IPS-NIHi11 (cell line): ENCODE measurements at places on chromosomes 7 and 10.

GRCh38 chr7:111832174-111832573 lies 269.9 kb upstream of the IMMP2L start:
- DNase-seq = no peak

DNA sequence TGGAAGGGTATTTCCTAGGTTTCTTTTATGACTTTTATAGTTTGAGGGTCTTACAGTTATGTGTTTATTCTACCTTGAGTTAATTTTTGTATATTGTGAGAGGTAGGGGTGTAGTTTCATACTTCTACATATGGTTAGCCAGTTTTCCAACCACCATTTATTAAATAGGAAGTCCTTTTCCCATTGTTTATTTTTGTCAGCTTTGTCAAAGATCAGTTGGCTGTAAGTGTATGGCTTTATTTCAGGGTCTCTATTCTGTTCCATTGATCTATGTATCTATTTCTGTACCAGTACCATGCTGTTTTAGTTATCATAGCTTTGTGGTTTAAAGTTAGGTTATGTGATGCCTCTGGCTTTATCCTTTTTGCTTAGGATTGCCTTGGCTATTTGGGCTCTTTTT lies 71.9 kb upstream of the CC2D2B start:
- DNase-seq = no peak

DNA sequence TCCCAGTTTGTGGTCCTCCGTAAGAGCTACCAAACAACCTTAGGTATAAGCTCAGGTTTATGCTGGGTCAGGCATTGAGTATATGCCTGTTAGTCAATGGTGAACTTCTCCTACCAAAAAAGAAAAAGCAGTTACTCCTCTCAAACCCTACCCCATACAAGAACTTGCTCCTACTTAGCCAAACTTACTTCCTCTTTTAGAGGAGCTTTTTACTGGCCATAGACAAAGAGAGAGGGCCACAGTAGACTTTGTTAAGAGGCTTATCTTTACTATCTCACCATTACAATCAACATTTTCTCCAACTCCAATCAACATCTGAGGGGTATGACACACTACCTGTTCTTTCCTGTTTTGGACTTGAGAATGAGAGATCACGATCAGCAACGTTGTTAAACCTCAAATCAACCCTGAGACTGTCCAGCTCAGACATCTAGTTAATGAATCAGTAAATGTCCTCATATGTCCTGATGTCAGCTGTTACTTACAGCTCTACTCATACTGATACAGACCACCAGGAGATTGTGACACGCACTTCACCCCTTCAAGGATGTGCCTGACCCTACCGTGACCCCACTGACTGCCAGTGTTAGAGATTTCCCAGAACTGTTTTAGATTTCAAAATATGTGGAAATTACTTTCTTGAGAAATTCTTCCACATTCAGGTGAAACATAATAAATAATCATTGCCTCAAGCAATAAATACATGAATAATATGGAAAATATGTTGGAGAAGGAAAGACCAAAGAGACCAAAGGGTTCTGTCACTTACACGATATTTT lies 18.4 kb upstream of the CCDC71L start:
- no peak for DNase-seq

GRCh38 chr7:74462707-74463100 lies 9.0 kb downstream of the GTF2IRD1 start:
- no peak for DNase-seq

GRCh38 chr10:44756216-44756615 lies 154.9 kb upstream of the TMEM72 start:
- no peak for DNase-seq

DNA sequence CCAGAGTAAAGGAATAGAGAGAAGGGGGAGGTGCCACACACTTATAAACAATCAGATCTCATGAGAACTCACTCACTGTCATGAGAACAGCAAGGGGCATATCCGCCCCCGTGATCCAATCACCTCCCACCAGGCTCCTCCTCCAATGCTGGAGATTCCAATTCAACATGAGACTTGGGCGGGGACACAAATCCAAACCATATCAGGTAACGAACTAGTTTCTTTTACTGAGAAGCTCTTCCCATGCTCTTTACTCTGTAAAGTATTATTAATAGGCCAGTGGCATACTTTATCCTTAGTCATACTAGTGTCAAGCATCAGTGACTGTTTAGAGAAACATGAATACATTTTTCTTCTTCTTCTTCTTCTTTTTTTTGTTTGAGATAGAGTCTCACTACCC lies 39.4 kb upstream of the ZNF488 start:
- DNase-seq = no peak

- DNase-seq = no peak
Measured at GRCh38 chr10:3741688-3742461, 43.1 kb downstream of the KLF6 start.

DNA sequence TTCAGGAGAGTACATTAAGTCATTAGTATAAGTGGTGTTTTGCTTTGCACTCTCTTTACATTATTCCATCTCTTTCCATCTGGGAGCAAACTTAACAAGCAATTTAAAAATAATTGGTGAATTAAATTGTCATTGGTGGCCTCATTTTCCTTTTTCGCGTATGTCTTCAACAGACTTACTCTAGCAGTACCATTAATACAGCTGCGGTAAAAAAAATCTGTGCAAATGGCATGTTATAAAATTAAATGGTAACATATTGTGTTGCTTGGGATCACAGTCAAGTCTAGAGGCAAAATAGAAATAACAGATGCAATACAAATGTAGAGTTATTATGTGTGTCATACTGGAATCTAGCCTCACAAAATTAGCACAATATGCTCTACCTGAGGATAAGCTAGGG lies 322.4 kb downstream of the PCDH15 start:
- no peak for DNase-seq

DNA sequence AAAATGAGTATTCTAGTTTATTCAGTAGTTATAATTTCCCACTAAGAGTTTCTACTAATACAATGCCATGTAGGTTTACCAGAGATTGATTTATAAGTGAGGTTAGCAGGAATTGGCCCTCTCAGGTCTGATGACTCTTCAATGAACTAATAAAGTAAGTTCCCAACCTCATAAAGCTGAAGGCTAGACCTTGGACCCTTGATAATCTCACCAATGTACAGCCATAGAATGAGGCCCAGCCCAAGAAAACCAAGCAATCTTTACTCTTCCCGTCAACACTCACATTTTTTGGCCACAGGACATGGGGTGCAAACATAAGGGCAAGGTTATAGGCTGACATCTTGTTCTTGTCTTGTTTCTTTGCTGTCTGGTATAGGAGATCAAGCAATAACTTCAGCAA lies 33.3 kb downstream of the ARHGAP19 start:
- DNase-seq = no peak

DNA sequence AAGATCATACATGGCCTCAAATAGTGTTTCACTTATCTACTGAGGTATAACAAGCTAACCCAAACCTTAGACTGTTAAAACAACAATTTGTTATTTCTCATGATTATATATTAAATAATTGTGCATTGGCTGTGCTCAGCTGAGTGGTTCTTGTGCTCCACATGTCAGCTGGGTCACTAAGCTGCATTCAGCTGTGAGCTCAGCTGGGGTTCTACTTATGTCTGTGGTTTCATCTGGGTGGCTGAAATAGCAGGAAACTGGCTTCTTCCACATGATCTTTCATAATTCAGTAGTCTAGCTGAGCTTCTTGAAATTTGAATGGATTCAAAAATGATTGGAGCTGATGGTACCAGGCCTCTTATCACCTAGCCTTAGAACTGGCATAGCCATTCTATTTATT lies 181.8 kb upstream of the CSTF2T start:
- DNase-seq = no peak

- no peak for DNase-seq
Measured at GRCh38 chr7:47411281-47411869, 170.5 kb downstream of the TNS3 start.

DNA sequence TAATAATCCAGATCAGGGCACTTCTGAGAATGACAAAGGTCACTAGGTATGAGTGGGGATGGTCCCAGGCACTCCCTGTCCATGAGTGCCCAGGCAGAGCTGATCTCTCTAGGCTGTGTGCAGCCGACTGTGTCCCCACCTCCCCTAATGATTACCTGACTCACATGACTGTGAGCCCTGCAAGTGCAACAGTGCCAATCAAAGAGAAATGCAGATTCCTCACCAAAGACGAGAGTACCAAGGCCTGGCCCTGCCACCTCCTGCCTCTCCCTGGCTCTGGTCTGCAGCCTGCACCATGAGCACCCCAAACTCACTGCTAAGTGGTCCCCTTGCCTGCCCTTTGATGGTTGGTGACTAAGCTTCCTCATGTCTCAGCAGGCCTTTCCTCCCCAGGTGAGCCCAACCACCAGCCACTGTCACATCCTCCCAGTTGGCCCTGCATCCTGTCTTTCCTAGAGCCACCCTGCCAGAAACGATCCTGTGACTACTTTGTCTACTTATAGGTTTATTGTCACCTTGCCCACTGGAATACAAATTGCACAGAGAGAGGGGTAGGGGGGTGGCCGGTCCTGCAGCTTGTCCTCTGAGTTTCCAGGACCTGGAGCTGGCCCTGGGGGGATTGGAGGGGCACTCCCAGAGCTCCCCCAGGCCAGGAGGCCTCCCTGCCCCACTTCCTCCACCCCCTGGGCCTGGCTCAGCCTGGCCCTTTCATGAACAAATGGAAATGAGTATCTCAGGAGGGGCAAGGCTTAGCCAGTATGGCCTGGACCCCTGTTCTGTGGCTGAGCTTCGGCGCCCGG lies 22.4 kb upstream of the GDF10 start:
- no peak for DNase-seq

- DNase-seq = no peak
Measured at GRCh38 chr7:101875283-101875846, 57.9 kb downstream of the CUX1 start.

- DNase-seq = no peak
Measured at GRCh38 chr10:37754538-37755323, 102.7 kb downstream of the ZNF248 start.

GRCh38 chr7:123054357-123055133 lies 59.0 kb upstream of the TAS2R16 start:
- no peak for DNase-seq

DNA sequence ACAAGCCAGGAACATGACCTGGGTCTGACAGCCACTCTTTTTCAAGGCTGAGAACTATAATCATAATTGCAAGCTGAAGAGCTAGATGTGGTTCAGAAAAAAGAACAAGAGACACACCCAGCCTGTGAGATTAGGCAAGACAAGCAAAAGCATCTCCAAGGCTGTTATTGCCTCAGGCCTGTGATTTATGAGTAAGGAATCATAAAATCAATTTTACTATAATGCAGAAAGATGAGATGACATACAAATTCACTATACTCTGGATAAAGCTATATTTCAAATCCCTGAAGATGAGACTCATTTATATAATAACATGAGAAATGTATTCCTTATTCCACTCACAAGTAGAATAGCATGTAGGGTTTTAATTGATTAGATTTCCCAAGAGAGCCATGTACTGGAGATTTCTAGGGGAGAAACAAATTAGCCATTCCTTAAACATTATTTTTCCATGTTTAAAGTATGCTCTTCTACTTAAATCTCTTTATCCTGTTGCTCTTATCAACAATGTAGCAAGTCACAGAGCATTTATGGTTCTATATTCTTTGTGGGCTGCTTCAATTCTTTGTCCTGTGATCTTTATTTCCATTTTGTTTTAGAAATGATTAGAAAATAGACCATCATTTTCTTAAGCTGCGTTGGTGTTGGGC lies 47.4 kb downstream of the FHIP2A start:
- no peak for DNase-seq

DNA sequence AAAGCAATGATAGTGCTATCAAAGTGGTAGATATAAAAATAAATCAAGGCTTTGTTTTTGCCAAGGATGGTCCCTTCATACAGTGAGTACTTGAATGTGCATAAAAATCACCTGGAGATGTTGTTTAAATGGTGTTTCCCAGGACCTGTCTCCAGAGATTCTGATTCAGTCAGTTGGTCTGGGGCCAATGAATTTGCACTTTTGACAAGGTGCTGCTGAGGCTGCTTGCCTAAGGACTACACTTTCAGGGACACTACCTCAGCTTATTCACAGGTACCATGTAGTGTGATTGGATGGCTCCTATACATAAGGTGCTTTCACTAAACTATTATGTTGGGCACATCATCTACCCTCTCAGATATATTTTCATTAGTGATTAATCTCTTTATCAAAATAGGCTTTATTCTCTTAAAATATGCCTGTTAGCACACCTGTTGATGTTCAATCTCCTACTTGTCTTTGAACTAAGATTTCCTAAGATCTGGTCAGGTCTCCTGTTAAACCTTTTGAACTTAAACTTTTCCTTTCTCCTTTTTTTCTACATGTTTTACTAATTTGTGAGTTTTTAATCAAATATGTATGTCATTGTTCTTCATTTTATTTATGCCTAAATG lies 24.3 kb downstream of the CAPZA2 start:
- DNase-seq = no peak

GRCh38 chr10:30433306-30433729 lies 666 bp upstream of the MAP3K8 start:
- peak; percentile 64 for DNase-seq

DNA sequence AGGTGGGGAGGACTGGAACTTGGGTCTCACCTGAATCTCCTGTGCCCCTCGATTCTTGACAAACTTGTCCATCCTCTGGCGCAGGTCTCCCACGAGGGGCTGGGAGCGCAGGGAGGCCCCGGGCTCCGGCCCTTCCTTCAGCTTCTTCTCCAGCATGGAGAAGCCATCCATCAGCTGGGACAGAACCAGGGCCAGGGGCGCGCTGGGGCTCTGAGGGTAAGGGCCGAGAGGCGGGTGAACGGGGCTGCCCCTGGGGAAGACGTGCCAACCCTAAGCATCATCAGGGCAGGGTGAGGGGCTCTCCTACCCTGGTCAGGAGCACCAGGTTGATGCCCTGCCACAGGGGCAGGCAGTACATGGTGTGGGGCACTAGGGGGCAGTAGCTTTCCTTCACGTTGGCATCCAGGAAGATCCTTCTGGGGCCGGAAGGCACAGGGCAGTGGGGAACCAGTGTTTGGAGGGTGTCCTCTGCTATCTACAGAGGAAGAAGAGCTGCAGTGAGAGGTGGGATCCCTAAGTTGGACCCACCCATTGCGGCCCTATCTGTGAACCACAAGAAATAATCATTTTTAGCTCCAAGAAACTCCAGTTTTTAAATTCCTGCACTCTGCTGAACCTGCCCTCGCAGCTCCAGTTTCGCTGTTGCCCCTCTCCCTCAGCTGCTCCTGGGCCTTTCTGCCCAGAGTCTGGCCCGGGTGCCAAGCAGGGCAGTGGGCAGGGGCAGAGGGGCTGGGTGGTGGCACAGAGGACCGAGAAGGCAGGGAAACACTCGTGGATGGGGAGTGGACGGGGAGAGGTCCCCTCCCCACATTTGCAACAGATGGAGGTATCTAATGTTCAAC lies 10.8 kb upstream of the PYROXD2 start:
- peak; percentile 89 for DNase-seq

DNA sequence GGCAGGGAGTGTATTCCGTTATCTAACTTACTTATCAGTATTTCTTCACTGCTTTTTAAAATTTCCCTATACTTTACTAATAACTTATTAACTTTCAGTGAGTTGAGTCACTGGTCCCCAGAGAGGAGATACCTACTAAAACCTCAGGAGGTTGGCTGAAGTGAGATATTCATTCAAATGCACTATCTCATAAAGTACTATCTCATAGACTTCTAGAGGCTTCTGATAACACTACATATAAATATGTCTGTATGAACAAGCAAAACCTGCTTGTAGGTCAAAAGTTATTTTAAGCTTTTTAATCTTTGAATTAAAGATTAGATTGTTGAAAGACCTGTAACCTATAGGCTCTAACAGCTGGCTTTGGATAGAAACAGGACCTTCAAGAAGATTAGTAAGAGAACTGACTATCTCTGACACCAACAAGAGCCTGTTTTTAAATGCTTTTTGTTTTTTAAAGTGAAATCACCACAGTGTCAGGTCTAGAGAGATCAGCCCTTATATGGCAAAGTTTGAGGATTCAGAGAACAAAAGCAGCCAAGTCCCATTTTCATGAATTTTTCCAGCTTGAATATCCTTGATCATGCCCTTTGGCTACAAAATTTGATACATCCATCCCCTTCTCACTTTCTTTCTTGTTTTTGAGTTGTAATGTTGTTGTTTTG lies 242.2 kb downstream of the ARL4A start:
- no peak for DNase-seq
